Esophagus squamous epithelium (tissue), 5 donors: ENCODE measurements at places on chromosomes 2 and 18. TPM values are rescaled to one million over a fixed set of nuclear protein-coding genes. Genes with fewer than 3 reads are reported as not detected.

- peaks cover 16% of the 10 kb centered on the region for H3K4me1 ChIP-seq
- no peak for DNase-seq
- peaks cover 8% of the 10 kb centered on the region for H3K27me3 ChIP-seq
- H3K36me3 ChIP-seq = no peaks in the 10 kb centered on the region
These were observed 2.1 kb downstream of the PROKR1 start for GRCh38 chr2:68645523-68645922.

- no peaks in the 10 kb centered on the region for H3K36me3 ChIP-seq
- no peak for DNase-seq
- no peaks in the 10 kb centered on the region for H3K4me1 ChIP-seq
- H3K27ac ChIP-seq = no peak overlapping the region
- no peaks in the 10 kb centered on the region for H3K27me3 ChIP-seq
These were observed 337.8 kb downstream of the AGPS start for GRCh38 chr2:177730363-177730762.

DNA sequence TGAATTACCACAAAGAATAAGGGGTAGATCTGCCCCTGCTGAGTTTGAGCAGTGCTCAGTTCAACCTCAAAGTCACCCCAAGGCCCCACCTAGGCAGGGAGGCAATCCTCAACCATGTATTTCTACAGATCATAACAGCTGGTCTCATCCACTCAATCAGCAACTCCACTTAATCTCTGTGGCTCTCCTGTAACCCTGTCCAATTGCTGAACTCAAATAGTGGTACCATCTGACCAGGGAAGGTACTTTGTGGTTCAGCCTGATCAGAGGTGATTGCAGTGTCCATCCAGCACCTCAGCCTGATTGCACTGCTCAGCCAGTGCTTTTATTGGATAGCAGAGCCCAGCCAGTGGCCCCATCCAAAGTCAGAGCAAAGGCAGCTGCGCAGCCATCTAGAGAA is 91.0 kb upstream of the SLC4A10 start:
- H3K36me3 ChIP-seq = no peaks in the 10 kb centered on the region
- no peaks in the 10 kb centered on the region for H3K4me1 ChIP-seq
- H3K27me3 ChIP-seq = no peaks in the 10 kb centered on the region
- no peak for DNase-seq
- H3K4me3 ChIP-seq = no peak overlapping the region

DNA sequence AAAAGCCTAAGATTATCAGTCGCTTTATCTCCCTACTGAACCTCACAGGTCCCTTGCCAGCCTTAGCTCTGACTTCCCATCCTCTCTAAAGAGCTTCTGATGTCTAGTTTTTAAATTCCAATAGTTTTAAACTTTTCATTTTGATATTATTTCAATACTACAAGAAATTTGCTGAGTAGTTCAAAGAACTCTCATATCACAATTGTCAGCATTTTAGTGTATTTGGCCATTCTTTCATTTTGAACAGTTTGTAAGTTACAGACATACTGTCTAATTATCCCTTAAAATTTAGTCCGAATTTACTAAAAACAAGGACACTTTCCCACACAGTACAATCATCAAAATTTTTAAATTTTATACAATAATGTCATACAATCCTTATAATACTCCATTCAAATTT is 666.8 kb upstream of the SETBP1 start:
- H3K4me1 ChIP-seq = no peaks in the 10 kb centered on the region
- H3K36me3 ChIP-seq = no peaks in the 10 kb centered on the region
- DNase-seq = no peak
- H3K4me3 ChIP-seq = no peak overlapping the region

GRCh38 chr2:169329688-169330554 is 32.4 kb downstream of the LRP2 start:
- H3K4me1 ChIP-seq = no peaks in the 10 kb centered on the region
- H3K4me3 ChIP-seq = no peak overlapping the region
- H3K27me3 ChIP-seq = peaks cover 7% of the 10 kb centered on the region
- no peak overlapping the region for H3K27ac ChIP-seq
- DNase-seq = no peak
- H3K36me3 ChIP-seq = no peaks in the 10 kb centered on the region

DNA sequence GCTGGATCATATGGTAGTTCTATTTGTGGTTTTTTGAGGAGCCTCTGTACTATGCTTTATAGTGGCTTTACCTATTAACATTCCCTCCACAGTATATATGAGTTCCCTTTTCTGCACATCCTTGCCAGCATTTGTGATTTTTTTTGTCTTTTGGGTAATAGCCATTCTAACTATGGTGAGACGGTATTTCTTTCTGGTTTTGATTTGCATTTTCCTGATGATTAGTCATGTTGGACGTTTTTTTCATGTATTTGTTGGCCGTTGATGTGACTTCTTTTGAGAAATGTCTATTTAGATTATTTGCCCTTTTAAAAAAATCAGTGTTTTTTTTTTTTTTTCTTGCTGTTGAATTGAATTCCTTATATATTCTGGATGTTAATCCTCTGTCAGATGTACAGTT is 31.1 kb downstream of the ACTR3 start:
- no peak overlapping the region for H3K4me3 ChIP-seq
- H3K36me3 ChIP-seq = peaks cover 7% of the 10 kb centered on the region
- H3K27ac ChIP-seq = no peak overlapping the region
- no peak for DNase-seq
- no peaks in the 10 kb centered on the region for H3K4me1 ChIP-seq

GRCh38 chr2:230007931-230008707 is 60.6 kb downstream of the SLC16A14 start:
- no peaks in the 10 kb centered on the region for H3K4me1 ChIP-seq
- H3K27me3 ChIP-seq = no peaks in the 10 kb centered on the region
- H3K36me3 ChIP-seq = no peaks in the 10 kb centered on the region
- peak; percentile 7 for DNase-seq
- no peak overlapping the region for H3K4me3 ChIP-seq

GRCh38 chr2:96501471-96501874 is 3.7 kb downstream of the NEURL3 start:
- H3K4me1 ChIP-seq = peaks cover 30% of the 10 kb centered on the region
- no peaks in the 10 kb centered on the region for H3K27me3 ChIP-seq
- no peak for DNase-seq
- no peaks in the 10 kb centered on the region for H3K36me3 ChIP-seq
- no peak overlapping the region for H3K27ac ChIP-seq

DNA sequence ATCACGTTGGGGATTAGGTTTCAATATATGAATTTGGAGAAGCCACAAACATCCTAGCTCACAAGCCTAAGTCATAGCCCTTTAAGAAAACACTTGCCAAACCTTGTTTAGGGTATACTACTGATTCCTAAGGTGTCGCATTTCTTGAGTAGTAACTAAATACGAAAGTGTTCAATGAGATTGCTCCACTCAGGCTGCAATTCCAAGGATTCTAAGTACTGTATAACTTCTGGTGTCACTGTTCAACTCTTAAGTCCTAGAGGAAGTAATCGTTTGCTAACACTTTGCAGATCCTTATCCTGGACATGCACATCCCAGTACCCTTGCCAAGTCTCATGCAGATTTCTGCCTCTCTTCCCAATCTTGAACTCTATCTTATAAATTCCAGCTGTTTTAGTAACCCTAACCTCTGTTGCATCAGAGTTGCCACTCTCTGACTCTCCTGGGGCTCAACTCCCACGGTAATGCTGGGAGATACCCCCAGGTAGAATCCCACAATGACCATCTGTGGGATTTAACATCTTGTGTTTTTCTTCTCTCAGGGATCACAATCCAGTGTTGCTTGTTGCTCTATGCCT is 122.4 kb downstream of the HIBCH start:
- no peak for DNase-seq
- no peaks in the 10 kb centered on the region for H3K4me1 ChIP-seq
- H3K27ac ChIP-seq = no peak overlapping the region
- no peaks in the 10 kb centered on the region for H3K27me3 ChIP-seq
- H3K4me3 ChIP-seq = no peak overlapping the region

DNA sequence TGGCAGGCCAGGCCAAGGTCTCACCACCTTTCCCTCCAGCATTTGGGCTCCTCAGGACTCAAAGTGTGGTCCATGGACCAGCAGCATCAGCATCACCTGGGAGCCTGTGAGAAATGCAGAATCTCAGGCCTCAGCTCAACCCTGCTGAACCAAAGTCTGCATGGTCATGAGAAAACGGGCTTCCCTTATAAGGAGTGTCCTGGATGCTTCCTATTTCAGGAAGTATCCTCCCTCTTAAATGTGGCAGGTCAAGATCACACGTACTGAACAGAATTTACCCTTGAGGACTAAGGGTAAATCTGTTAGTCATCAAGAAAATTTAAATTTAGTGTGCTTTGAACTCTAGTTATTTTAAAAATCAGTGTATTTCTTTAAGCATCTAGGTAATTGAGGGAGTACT is 11.8 kb downstream of the CD8A start:
- no peak for DNase-seq
- no peaks in the 10 kb centered on the region for H3K36me3 ChIP-seq
- no peak overlapping the region for H3K27ac ChIP-seq
- no peaks in the 10 kb centered on the region for H3K27me3 ChIP-seq

GRCh38 chr18:74632351-74632679 is 34.6 kb downstream of the ZNF407 start:
- DNase-seq = no peak
- no peaks in the 10 kb centered on the region for H3K4me1 ChIP-seq
- no peak overlapping the region for H3K27ac ChIP-seq
- H3K4me3 ChIP-seq = no peak overlapping the region
- no peaks in the 10 kb centered on the region for H3K27me3 ChIP-seq

- DNase-seq = no peak
- no peaks in the 10 kb centered on the region for H3K36me3 ChIP-seq
- no peaks in the 10 kb centered on the region for H3K27me3 ChIP-seq
These were observed 84.8 kb downstream of the ACAA2 start for GRCh38 chr18:49728542-49728941.

GRCh38 chr2:143355870-143356269 is 226.7 kb downstream of the ARHGAP15 start:
- H3K27me3 ChIP-seq = no peaks in the 10 kb centered on the region
- no peak overlapping the region for H3K27ac ChIP-seq
- DNase-seq = no peak
- no peaks in the 10 kb centered on the region for H3K36me3 ChIP-seq

Gene CROCC2
- not detected for total RNA-seq

Gene TMEM182
- 1.8 TPM for total RNA-seq

Gene ALPG
- not detected for total RNA-seq

Gene ZNF521
- total RNA-seq = 0.68 TPM

Gene B3GNT7
- 4.6 TPM for total RNA-seq

Gene IL36G
- 223 TPM for total RNA-seq

Gene CNGA3
- total RNA-seq = 0.44 TPM

Gene LCT
- not detected for total RNA-seq

Gene FAM237A
- not detected for total RNA-seq

Gene CFC1
- not detected for total RNA-seq

Gene RALB
- total RNA-seq = 50.2 TPM
